ENCODE measurements at places on chromosomes 4 and X.

GRCh38 chr4:86280246-86280645, 79.6 kb downstream of the MAPK10 start:
- no peak for ATAC-seq

DNA sequence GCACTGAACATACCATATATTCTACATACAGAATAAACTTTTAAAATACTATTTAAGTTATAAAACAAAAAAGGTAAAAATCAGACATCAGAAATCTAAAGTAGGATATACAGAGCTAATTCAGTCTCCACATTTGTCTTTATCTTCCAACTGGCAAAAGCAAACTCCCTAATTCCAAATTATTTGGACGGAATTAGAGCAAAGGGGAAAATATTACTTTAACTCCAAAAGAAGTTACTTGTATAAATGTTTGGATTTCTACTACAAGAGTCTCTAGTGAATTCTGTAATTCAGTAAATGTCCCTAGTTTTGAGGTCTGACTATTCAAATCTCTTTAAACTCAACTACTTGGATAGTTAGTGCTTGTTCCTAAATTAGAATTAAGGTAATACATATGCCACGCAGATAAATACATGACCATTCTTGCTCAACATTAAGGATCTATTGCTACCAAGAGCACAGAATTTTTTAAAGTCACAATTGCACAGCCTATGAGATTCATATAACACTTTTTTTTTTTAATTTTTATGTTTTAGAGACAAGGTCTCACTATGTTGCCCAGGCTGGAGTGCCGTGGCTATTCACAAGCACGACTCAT, 7.3 kb downstream of the ZNF280C start:
- no peak for ATAC-seq

GRCh38 chr4:157961229-157961990, 211.4 kb downstream of the GASK1B start:
- ATAC-seq = no peak

DNA sequence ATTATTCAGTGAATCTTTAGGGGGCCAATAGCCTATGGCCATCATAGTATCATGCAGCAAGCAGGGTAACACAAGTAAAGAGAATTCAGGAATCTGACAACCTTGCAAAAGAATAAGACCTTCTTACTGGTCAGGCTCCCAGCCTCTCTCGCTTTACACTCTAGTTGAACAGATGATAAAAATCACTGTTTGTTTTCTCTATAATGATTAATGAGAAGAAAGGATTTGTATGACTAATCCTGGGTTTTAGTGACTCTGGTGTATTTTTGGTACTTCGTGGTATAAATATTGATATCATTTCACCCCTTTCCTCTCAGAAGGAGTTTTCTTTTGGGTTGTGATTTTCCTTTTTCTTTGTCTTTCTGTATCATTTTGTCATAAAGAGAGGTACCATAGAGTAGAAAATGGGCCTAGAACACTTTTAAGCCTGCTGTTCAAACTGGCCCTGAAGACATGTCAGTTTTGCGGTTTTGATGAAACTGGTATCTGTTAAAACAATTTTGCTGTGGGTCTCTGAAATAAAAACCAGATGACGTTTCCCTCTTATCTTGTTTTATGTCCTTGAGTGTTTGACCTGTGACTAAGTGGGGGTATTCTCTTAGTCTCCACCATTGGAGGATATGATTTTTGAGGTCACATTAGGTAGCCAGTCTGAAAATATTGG, 294.9 kb upstream of the TBX22 start:
- no peak for ATAC-seq

DNA sequence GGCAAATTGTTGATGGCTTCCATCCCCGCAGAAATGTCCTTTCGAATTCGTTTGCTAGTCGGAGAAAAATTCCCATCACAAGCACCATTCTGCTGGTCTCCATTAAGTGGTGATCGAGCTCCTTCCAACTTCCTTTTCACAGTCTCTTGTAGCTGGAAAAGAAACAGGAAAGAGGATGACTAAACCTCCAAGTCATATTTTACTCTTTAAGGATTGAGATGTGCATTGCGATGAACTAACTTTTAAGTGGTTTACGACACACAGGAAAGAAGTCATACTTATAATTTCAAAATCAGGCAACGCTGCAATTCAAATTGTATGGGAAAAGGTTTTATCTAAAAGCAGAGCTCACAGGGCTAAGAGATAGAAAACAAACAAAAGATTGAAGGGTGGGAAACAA, 225.2 kb downstream of the MGST2 start:
- ATAC-seq = no peak

DNA sequence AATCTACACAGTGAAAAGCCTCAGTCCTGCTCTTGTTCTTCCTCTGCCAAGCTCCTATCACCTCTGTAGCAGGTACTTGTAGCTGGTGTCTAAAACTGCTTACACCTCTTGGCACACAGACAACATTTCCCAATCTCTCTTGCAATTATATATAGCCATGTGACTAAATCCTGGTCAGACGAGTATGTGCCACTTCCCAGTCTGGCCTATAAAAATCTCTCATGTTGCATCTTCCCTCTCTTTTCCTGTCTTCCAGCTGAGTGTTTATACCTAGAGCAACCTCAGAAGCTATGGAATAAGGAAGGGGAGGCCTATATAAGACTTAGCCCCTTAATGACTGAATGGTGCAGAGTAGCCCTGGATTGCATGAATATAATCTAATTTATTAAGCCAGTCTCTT, 105.8 kb downstream of the RNF150 start:
- ATAC-seq = no peak

- no peak for ATAC-seq
Observed at GRCh38 chrX:12412561-12412960, 274.3 kb downstream of the FRMPD4 start.

DNA sequence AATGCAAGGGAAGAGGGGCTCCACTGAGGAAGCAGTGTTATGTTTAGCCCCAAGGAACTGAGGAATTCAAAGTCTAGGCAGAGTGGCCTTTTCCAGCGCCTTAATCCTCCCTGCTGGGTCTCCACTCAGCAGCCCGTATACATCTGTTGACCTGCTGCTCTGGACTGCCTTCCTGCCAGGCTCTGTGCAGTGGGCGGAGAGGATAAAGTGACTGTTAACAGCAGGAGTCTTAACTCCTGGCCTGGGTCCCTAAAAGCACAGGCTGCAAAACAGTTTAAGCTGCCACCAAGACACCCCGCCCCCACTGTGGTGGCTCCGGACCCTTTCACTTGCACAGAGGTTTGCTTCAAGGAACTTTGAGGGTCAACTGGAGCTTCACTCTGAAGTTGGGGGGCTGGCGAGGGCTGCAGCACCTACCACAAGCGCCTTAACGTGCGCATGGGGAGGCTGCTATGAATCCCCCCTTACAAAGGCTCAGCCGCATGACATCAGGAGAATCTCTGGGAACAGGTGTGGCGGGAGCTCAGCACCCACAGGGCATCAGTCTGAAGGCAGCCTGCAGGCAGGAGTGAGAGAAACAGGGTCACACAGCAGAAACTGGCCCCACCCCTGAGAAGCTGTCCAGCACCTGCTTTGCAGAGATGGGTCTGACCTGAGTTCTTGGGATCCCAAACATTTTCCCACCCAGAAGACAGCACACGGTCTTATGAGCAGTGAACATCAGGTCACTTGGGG, 358.2 kb upstream of the GATB start:
- peak; percentile 6 for ATAC-seq

DNA sequence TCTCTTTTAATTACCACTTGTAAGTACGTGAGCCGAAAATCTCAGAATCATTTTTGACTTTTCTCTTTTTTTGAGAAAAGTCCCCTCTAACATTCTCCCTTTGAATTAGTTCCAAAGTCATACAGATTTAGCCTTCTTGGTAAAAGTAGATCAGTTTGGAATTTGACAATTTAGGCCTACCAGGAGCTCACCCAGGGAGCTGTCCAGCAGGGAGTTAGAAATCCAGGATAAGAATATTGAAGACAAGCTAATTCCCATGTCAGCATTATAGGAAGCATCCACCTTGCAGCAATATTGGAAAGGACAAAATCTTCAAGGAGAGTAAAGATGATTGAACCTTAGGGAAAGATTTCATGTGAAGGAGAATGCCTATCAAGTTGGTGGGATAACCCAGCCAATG, 352.2 kb upstream of the CPEB2 start:
- no peak for ATAC-seq

DNA sequence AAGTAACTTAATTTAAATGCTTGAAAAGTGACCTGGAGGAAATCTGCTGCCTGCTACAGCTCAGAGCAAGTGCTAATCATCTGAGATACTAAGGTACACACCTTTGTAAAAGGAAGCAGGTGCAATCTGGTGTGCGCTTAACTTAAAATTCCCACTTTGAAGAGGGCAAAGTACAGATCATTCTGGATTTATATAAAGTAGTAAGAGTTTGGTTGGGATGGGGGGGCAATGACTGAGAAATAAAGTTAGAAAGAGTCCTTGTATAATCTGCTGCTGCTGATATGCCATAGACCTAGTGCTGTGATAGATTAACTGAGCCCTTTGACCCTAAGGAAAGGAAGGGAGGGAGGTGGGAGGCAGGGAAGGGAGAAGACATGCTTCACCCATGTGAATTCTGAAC, 141.0 kb downstream of the MTNR1A start:
- no peak for ATAC-seq

DNA sequence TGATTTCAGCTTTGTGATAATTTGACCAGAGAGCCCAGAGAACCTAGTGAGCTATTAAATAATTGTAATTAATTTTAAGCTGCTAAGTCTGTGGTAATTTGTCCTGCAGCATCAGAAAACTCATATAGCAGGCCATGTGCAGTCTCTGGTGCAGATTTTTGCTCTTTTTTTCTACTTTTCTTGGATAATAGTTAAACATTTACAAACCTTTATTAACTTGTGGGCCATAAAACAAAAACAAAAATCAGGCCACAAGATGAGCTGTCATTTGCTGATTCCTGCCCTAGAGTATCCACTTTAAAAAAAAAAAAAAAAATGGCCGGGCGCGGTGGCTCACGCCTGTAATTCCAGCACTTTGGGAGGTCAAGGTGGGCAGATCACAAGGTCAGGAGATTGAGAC, 99.8 kb downstream of the CLDN22 start:
- ATAC-seq = no peak

DNA sequence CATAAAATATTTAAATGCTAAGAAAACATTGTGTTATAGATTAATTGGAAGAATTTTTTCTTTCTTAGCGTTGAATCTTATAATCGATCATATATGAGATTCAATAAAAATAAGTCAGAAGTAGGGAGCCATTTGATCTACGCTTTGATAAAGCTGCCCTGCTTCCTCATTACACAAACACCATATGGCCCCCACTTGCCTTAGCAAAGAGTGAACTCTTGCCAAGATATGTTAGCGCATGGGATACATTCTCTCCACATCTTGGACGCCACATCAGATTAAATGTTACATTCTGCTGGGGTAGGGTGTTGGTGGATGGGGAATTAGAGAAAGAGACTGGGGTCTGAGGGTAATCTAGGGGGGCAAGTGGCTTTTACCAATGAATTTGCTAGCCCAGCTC, 207.7 kb upstream of the MID1 start:
- no peak for ATAC-seq

- peak; percentile 92 for ATAC-seq
Observed at GRCh38 chrX:107716816-107717700, 58.5 kb downstream of the TSC22D3 start.

DNA sequence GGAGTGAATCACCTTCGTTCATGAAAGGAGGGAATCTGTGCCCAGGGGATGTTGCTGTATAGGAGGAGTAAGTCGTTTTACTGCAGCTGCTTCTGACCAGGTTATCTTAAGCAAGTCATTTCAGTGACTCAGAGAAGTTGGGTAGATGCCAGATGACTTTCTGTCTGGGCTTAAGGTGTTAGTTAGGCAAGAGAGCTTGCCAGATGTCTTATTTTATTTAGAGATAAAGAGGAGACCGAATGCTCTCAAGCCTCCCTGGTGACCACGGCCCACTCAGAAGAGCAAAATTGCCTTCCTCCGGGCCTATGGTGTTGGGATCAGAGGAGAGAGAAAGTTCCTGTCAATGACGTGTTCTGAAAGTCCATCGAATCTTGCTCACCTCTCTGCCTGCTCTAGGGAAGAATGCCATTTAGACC, 16.3 kb upstream of the ZNF827 start:
- no peak for ATAC-seq

- ATAC-seq = no peak
Observed at GRCh38 chrX:30283456-30284200, 25.6 kb downstream of the NR0B1 start.

DNA sequence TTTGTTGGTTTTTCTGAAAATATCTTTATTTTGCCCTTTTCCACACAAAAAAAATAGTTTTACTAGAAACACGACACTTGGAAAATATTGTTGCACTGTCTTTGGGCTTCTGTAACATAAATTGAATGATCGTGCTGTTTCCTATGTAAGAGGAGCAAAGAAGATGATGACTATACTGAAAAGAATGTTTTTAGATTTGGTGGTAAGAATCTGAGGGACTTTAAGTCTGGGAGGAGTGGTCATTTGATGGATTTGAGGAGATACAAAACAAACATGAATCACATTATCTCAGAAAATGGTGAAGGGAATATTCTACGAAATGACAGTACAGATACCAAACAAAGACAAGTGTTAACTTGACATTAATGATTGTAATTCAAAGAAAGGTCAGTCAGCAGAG, 328.8 kb downstream of the ADAM29 start:
- ATAC-seq = no peak

- ATAC-seq = peak; percentile 77
Observed at GRCh38 chr4:140720387-140721304, 35.5 kb downstream of the TBC1D9 start.

- peak; percentile 73 for ATAC-seq
Observed at GRCh38 chrX:150772150-150772970, 79.2 kb downstream of the MTMR1 start.

- ATAC-seq = no peak
Observed at GRCh38 chr4:139825523-139826014, 159.9 kb downstream of the MGST2 start.

- peak; percentile 39 for ATAC-seq
Observed at GRCh38 chr4:42732776-42733175, 75.9 kb upstream of the ATP8A1 start.

GRCh38 chr4:186902361-186902760, 178.7 kb upstream of the FAT1 start:
- peak; percentile 20 for ATAC-seq

DNA sequence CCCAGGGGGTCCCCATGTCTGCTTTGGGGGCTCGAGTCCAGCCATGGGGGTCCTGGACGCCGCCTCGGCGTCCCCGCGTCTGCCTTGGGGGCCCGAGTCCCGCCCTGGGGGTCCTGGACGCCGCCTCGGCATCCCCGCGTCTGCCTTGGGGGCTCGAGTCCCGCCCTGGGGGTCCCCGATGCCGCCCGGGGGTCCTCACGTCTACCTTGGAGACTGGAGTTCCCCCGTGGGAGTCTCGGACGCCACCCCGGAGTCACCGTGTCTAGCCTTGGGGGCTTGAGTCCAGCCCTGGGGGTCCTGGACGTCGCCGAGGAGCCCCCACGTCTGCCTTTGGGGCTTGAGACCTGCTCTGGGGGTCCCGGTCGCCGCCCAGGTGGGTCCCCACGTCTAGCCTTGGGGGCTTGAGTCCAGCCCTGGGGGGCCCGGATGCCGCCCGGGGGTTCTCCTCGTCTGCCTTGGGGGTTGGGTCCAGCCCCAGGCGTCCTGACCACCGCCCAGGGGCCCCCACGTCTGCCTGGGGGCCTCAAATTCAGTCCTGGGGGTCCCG, 1.1 kb upstream of the GTPBP6 start:
- ATAC-seq = no peak
